ENCODE measurements at places on chromosomes 7 and 10. TPM values are rescaled to one million over a fixed set of nuclear protein-coding genes. Genes with fewer than 3 reads are reported as not detected.

DNA sequence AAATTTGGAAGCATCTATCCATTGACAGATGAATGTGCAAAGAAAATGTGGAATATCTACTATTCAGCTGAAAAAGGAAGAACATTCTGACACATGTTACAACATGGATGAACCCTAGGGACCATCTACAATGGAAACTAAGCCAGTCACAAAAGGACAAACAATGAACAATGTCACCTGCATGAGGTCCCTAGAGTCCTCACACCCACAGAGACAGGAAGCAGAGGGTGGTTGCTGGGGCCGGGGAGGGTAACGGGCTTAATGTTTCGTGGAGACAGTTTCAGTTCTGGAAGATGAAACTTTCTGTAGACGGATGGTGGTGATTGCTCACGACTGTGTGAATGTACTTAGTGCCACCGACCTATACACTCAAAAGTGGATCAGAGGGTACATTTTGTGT lies 282.9 kb downstream of the ADARB2 start:
- DNase-seq = no peak

DNA sequence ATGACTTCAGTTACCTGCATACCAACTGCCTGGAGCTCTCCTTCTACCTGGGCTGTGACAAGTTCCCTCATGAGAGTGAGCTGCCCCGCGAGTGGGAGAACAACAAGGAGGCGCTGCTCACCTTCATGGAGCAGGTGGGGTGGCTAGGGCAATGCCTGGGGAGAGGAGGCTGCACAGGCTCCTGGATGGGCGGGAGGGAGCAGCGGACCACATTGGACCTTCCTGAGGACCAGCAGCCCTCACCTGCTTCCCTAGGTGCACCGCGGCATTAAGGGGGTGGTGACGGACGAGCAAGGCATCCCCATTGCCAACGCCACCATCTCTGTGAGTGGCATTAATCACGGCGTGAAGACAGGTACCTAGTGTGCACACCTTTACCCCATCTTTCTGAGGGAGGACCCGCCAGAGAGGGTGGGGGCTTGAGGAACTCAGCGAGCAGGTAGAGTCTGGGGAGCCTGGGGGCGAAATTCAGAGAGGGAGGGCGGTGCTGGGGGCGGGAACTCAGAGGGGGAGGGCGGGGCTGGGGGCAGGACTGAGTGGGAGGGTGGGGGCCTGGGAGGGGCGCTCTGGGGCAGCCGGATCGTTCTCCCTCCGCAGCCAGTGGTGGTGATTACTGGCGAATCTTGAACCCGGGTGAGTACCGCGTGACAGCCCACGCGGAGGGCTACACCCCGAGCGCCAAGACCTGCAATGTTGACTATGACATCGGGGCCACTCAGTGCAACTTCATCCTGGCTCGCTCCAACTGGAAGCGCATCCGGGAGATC lies 9.0 kb downstream of the AEBP1 start:
- no peak for DNase-seq

- no peak for DNase-seq
These were observed 173.9 kb downstream of the NEURL1 start for GRCh38 chr10:103667356-103667755.

DNA sequence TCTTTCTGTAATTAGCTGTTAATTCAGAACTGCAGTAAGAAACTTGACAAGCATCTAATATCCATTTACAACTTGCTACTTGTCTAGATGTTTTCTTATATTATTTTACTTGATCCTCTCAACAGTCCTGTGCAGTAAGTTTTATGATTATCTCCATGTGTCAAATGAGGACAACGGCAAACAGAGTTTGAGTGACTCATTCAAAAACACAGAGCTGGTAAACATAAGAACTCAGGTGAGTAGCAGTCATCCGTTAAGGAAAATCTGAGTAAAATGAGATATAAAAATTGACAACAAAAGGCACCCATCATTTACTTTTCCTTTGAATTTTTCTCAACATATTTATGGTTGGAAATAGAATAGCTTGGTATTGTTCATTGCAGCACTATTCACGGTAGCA lies 19.0 kb upstream of the TARP start:
- DNase-seq = no peak

GRCh38 chr10:49650724-49651034 lies 28.8 kb upstream of the C10orf53 start:
- DNase-seq = no peak

DNA sequence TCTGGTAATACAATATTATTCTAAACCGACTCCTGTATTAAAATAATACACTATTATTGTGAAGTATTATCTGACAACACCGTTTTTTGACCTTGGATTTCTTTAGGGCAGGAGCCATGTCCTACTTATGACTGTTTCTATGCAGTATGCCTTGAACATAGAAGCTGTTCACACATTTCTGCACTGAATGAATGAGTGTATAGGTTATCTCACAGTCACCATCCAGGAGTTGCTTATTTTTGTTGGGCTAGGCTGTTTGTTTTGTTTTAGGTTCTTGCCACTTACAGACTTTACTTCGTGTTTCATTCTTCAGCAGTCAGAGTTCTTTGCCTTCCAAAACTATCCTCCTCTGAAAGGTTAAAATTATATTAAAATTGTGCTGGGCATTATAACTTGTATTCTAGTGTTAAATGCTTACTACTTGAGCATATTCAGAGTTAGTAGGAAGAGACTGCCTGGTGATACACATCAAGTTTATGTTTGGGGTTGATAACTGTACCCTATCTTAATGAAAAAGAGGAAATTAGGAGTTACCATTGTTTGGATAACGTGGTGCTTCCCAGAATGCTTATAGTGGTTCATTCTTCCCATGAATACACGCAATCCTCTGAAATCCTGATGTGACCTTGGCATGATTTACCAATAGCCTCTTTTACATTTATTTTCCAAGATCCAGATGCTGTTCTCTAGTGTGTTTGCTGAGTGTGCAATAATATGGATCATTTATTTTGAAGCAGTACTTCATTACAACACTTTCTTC lies 1.7 kb downstream of the RALA start:
- DNase-seq = no peak

GRCh38 chr10:17660921-17661320 lies 17.0 kb downstream of the STAM start:
- no peak for DNase-seq

GRCh38 chr7:80916770-80917741 lies 1.8 kb downstream of the SEMA3C start:
- DNase-seq = no peak

DNA sequence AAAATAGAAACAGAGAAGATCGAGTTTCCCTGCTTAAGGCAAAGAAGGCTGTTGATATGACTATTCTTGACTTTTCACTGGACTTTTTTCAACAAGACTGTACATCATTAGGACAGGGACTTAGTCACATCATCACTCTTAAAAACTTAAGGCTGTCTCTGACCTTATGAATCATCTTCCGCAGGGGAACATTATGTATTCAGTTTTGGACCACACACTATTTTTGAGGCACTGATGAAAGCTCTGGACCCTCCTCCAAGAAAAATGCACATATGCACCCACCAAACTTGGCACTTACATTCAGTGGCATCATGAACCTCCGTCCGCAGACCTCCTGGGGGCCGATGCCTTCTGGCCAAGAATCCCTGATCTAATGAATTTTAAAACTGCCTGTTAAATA lies 96.4 kb downstream of the CALD1 start:
- no peak for DNase-seq

- no peak for DNase-seq
These were observed 532.5 kb upstream of the C7orf33 start for GRCh38 chr7:148058092-148058491.

GRCh38 chr10:110032801-110033700 lies 25.3 kb downstream of the ADD3 start:
- no peak for DNase-seq

DNA sequence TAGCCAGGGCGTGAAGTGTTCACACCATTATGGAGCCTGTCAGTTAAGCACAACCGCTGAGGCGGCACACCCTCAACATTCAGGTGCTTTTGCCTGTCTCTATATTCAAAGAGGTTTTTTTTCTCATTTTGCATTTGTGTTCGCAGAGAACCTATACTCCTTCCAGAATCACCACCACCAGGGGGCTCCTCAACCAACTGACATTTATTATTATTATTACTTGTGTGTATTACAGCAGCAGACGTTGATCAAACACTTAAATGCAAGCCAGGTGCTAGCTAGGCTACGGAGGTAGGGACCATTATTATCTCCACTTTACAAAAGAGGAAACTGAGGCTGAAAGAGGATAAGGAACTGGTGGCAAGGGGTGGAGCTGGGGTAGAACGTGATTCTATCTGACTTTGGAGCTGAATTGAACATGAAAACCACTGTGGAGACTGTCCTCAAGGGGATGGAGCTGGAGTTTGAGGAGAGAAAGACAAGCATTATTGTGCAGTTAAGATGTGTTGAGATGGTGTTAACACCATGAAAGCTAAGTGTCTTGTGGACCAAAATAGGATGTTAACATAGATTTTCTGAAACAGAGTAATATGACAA lies 133.8 kb upstream of the PLXNA4 start:
- DNase-seq = no peak

The SPDYE16 gene
- total RNA-seq = 0.24 TPM

The ATG9B gene
- total RNA-seq = 6.7 TPM

The RBP3 gene
- total RNA-seq = not detected

Measured in activated T-cell treated with anti-CD3 and anti-CD28 coated beads, Interleukin-2, amount 50 U/mL, for 4 hours (primary cell).